ENCODE measurements at places on chromosomes 2 and 18.

DNA sequence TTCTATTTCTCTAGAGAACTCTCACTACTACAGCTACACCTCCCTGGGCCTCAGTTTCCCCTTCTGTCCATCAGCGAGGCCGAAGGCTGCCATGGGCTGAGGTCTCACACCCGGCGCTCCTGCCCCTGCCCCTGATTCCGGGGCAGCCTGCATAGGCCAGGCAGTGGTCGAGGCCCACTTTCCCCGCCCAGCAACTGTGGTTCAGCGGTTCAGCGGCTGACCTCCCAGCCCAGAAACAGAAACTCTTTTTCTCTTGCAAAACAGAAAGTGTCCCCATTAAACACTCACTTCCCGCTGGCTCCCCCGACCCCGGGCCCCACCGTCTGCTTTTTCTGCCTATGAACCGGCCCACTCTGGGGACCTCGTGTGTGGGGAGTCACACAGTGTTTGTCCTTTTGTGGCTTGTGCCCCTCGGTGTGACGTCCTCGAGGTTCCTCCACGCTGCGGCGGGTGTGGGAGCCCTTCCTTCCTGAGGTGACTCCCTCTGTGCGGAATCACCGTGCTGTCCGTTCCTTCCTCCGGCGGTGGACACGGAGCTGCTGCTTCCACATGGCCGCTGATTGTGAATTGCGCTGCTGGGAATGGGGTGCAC, 16.0 kb downstream of the PDCD1 start:
- DNase-seq, result no peak

- no peak for DNase-seq
Measured at GRCh38 chr2:166230724-166231070, 102.9 kb upstream of the SCN1A start.

DNA sequence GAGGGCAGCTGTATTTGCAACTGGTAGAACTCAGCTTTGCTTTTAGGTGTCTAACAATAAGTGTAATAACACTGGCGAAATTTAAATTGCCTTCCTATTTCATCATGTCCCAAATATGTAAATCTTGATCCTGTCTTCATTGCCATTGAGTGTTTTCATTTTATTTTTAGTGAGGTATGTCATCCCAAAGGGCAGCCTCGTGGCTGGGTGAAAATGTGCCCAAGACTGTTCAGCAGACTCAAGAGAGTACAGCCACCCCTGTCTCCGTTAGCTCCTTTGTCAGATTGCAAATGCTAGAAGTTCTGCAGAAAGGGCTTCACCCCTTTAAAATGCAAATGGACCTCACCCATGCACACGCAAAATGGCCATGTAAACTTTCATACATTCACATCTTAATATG, 278.8 kb downstream of the RND3 start:
- DNase-seq, result no peak

DNA sequence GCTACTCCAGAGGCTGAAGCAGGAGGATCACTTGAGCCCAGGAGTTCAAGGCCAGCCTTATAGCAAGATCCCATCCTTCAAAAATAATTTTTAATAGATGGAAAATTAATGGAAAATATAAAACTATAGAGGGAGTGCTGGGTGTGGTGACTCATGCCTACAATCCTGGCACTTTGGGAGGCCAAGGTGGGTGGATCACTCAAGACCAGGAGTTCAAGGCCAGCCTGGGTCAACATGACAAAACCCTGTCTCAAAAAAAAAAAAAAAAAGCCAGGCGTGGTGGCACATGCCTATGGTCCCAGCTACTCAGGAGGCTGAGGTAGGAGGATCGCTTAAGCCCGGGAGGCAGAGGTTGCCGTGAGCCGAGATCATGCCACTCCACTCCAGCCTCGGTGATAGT, 48.0 kb downstream of the AP1S3 start:
- no peak for DNase-seq

DNA sequence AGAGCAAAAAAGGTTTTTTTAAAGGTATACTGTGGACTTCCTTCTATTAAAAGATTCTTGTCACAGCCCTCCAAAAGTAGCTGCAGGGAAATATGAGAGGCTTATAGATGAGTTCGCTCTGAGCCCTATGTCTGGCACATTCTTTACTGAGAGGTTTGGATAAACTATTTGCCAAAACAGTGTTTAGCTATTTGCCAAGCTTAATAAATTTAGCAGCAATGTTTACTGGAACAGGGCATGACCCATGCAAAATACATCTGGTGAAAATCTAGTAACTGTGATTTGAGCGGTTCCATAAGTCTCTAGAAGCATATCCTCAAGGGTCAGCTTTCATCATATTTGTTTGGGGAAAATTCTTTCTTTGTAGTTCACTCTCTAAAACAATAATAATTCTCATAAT, 1696.7 kb upstream of the PIK3C3 start:
- no peak for DNase-seq

DNA sequence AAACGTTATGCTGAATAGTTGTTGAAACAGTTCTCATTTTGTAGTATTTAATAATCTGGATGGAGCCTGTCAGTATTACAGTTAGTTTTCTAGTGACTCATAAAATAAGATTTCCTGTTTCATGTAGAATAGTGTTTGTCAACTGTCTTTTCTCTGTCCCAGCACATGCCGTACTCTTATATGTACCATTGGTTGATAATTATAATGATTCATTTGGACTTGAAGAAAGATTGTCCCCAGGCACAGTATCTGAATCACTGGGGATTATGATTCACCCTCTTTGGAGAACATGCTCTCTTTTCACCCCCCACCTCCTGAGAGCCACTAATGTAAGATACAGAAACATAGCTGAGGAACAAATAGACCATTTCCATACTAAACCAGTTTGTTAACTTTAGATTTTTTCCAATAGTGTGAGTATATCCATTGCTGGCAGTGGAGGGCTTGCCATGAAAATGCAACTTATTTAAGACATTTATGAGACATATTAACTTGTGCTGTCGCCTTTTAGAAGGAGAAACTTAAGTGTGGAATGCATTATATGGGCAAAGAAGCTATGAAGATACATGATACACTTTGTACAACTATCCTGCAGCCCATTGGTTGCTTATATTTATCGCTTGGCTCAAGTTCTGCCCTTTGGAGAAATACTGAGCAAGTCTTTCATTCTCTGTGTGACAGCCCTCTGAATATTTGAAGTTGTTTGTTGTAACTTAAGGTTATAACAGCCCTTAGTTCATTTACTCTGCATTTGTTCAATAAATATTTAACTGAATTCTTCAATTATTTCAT, 12.4 kb downstream of the COPS8 start:
- DNase-seq, result no peak

DNA sequence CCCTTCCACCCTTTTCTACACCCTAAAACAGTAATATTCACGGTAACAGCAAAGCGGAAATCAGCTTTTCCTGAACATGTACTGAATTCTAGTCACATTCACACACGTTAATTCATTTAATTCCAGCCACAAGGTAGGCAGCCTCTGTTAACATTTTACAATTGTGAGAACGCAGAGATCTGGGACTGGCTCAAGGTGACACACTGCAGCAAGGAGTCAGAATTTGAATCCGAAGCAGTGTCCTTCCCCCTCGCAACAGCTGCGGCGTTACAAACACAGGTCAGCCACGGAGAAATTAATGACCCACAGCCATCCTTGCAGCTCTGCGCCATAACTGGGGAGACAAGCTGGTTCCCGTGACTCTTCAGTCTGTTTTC, 818 bp upstream of the SLC20A1 start:
- no peak for DNase-seq

DNA sequence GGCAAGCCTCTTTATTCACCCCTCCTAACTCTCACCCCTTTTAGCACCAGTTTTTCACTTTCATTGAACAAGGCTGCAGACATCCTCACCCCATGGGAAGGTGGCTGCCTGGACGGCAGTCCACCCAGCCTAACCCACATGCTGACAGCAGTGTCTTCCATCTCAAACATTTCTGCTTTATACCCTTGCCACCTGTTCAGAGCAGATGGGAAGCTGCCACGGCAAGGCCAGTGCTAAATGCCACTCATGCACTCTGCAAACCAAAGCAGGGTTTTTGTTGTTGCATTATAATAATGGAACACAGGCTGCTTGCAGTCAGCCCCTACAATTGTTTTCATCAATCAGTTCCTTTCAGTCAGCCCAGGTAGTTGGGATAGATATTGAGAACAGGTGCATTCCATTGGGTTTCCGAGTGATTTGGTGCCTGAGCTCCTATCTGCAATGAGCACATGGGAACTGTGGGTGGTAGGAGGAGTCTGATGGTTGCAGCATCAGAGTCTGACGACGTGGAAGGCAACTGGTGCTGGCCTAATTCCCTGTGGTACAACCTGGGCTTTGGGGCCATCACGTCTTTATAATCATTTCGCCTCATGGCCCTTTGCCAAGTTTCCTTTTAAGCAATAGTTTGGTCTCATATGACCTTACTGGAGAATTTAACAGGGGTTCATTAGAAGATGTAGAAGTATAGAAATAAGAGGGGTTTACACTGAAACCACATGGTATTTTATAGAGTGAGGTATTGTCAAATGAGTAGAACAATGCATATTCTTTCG, 252.5 kb upstream of the SP5 start:
- peak; percentile 37 for DNase-seq

DNA sequence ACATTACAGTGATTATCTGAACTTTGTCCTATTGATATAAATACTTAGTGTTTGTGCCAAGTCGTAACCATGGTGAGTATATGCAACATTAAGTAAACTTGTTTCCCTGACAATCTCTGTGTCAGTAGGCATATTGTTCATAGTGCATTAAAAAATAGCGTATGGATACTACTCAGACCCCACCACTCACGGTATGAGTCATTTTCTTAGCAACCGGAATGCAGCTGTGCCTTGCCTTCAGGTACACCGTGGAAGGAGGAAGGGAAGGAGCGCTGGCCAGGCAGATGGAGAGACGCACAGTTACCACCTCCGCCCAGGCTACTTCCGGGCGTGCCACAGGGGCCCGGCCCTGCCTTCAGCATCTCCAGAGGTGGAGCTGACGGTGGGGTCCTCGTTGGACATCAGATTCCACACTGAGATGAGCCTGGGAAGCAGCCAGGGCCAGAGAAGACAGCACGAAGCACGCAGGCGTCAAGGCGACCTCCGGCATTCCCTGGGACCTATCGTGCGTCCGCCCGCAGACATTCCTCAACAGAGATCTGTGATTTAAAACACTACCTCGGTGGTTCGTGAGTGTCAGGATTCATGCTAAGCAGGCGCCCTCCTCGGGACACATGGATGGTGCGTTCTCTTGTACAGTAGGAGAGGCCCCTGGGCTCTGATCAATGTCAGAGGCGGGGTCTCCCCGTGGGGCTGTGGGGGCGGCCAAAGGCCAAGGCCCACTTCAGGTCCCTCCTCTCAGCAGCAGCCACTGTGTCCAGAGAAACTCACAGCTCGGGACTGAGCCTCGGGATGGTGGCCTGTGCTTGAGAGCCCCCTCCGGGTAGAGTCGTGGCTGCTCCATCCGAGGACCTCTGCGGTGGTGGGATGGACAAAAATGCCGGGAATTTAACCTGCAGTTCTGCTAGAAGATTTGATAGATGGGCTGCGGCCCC, 82.2 kb upstream of the HDAC4 start:
- no peak for DNase-seq

GRCh38 chr2:215793747-215794595, 219.4 kb downstream of the MREG start:
- DNase-seq, result peak; percentile 20

DNA sequence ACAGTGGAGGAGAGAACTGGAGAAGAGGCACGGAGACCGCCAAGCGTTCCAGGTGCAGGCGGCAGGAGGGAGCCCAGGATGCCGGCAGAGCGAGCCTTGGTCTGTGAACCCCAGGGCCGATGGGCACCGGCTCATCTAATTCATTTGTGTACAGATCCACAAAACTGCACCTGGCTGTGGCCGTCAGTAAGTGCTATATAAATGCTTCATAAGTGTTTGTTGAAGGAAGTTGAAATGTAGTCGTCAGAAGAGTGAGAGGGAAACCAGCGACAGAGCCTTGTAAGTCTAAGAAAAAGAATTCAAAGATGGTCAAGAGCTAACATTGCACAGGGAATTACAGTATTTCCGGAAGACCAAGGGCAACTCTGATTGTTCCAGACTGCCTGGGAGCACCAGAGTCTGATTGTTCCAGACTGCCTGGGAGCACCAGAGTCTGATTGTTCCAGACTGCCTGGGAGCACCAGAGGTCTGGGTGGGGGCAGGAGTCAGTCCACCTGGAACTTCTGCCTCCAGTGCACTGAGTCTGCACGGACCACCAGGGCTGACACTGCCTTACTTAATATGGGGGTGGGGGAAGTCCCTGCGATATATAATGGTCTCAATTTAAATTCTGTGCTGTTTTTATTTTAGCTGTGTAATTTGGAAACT, 112.3 kb downstream of the BCL2 start:
- DNase-seq, result no peak

- DNase-seq, result no peak
Measured at GRCh38 chr2:231110551-231110950, 14.3 kb downstream of the HTR2B start.

GRCh38 chr2:239057533-239057932, 209.6 kb downstream of the TWIST2 start:
- DNase-seq, result no peak

DNA sequence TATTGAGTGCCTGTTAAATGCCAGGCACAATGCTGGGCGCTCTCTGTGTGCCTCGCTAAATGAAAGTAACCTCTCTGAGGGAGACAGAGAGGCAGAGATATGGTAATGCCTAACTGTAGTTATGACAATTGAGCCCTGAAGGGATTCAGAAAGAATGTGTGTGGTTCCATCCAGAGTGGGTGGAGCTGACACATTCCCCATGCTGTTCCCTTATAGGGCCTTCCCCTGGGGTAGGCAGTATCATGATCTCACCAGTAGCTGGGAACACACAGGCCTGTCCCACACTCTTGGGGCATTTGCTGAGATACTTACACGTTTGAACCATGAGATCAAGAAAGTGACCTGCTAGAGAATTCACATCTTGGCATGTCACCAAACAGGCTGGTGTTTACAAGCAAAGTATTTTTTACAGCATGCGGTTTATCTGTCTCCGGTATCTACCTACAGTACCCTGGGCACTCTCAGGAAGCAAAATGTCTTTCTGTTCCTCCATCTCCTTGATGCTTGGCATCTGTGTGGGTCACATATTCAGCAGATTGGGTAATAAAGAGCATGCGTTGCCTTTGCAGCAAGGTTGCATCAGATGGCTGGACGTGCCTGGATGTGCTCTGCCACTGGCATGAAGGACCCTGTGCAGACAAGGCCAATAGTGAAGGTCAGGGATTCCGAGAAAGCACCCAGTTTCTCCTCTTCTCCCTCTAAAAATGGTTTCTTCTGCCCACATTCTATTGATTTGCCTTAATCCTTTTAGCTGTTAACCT, 9.4 kb downstream of the CTIF start:
- peak; percentile 19 for DNase-seq

- DNase-seq, result no peak
Measured at GRCh38 chr18:42606886-42607495, 508.5 kb downstream of the RIT2 start.

- DNase-seq, result no peak
Measured at GRCh38 chr18:41324020-41324791, 630.8 kb upstream of the PIK3C3 start.

GRCh38 chr2:237637429-237638135, 10.2 kb downstream of the LRRFIP1 start:
- DNase-seq, result no peak

GRCh38 chr2:147420947-147421675, 423.7 kb upstream of the ACVR2A start:
- no peak for DNase-seq

GRCh38 chr18:77851802-77852201, 602.2 kb downstream of the GALR1 start:
- no peak for DNase-seq

GRCh38 chr2:20470211-20470610, 23.3 kb downstream of the RHOB start:
- no peak for DNase-seq

Measured in K562 (cell line).